T-helper 17 cell (primary cell): ENCODE measurements at places on chromosomes 5 and 9.

DNA sequence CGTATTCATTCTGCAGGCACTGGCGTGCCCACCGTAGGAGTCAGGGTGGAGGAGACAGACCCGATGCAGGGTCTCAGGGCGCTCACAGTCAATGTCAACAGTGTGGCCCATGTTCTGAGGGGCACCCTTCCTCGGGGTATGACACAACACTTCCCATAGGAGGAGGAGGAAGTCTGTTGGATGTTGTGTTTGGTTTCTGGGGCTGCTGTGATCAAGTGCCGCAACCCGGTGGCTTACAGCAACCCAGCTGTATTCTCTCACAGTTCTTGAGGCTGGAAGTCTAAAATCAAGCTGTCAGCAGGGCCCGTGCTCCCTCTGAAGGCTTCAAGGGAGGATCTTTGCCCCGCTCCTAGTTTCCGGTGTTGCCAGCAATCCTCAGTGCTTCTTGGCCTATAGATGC is 5.6 kb upstream of the HNRNPAB start:
- DNase-seq = no peak

- no peak for DNase-seq
These were observed 40.5 kb downstream of the ALG2 start for GRCh38 chr9:99181206-99181605.

GRCh38 chr9:90342607-90343006 is 300.0 kb downstream of the DIRAS2 start:
- DNase-seq = no peak

DNA sequence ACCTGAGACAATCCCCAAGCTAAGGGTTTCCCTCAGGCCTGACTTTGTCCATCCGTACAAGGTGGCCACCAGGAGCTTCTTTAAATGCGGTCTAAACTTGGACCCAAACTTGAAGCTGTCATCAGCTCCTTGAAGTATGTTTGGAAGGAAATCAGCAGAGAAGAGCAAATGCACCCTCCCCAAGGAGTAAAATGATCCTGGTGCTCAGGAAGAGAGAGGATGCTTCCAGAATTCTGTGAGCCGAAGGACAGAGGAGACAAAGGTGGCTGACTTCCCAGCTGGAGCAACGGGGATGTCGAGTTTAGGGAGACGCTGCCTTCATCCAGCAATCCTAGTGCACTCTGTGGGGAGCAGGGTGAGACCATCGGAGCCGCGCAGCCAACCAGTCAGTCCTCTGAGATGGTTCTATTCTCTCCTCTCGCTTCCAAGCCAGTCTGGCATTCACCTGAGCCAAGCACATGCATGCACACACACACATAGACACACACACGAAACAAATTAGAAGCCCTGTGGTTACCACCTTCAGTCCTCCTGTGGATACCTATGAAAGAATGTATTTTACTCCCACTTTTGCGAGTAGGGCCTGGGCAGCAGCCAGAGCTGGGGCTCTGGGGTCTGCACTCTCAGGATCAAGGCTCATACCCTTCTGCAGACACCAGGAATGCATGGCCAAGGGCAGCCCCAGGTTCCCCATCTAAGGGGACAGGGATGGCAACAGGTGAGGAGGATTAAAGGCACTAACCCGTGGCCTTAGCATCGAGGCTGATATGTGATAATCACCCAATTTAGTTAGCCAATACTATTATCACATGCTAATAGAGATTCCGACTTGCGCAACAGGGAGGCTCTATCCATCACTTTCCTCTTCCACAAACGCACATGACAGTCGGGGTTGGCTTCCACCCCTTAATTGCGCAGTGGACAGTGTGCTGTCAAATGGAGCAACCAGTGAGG is 75.8 kb downstream of the GTF3C4 start:
- no peak for DNase-seq

- no peak for DNase-seq
These were observed 1.3 kb downstream of the EIF4EBP3 start for GRCh38 chr5:140548791-140549190.

- no peak for DNase-seq
These were observed 210.0 kb upstream of the COX7C start for GRCh38 chr5:86407711-86408110.

DNA sequence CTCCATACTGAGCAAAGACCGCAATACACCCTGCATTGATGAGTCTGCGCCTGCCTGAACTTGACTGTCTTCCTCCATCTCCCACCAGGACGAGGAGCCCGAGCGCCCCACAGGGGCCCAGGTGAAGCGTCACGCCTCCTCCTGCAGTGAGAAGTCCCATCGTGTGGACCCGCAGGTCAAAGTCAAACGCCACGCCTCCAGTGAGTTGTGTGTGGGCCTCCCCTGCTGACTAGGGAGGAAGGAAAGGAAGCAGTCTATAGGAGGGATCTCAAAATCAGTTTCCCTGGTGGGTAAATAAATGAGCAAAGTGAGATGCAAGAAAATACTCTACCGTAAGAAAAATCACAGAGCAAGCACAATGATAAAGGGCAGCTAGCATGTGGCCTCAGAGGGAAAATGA is 22.8 kb upstream of the GRPEL2 start:
- no peak for DNase-seq
